WERI-Rb-1 (cell line): ENCODE measurements at places on chromosomes 5 and 9.
A peak's percentile ranks its signal among the peaks of the same experiment; 100 is the strongest.

GRCh38 chr5:117337064-117337749, 762.6 kb upstream of the SEMA6A start:
- DNase-seq: no peak

GRCh38 chr5:68747521-68747920, 346.3 kb upstream of the SLC30A5 start:
- no peak for DNase-seq

GRCh38 chr5:73419117-73419464, 29.5 kb downstream of the FOXD1 start:
- DNase-seq: no peak

DNA sequence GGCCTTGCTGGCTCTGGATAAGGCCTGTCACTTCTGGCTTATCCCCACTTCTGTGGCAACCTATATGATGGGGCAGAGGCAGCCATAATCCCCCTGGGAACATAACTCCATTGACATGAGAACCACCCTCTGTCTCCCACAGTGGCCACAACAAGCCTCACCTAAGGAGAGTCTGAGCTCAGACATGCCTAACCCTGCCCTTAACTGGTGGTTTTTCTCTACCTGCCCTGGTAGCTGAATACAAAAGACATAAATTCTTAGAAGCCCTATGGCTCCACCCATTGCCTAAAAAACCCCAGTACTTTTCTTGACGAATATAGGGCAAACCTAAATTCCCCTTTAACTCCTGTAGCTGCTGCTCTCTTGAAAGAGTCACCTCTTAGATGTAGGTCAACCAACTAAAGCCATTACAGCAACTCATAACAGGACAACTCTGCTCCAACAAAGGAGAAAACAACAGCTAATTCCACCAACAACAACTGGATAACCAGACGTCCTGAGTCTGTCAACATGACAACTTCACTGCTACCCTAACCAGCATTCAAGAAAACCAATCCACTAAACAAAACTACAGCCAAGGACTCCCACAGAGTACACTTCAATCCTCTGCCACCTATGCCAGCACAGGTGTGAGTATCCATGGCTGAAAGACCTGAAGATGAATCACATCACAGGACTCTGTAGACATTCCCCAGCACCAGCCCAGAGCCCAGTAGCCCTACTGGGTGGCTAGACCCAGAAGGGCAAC, 427.7 kb downstream of the PRELID2 start:
- no peak for DNase-seq

- no peak for DNase-seq
Observed at GRCh38 chr5:110105692-110106091, 416.0 kb downstream of the MAN2A1 start.

GRCh38 chr9:72139226-72139625, 10.0 kb upstream of the GDA start:
- DNase-seq: no peak

DNA sequence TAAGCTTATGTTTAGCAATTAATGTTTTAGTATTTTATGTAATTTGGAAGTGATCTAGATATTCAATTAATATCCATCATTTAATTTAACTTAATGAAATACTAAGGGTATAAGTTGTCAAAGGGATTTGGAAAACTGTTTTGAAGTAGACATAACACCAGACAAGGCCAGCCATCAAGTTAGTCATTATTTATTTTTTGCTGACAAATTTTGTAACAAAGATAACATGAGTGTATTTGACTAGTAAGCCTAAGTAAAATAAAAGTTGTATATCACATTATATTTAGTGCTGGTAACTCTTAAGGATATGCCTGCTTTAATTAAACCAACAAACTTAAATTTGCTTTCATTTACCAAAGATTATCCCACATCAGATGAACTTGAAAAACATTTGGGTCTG, 125.9 kb upstream of the TNFAIP8 start:
- DNase-seq: no peak

DNA sequence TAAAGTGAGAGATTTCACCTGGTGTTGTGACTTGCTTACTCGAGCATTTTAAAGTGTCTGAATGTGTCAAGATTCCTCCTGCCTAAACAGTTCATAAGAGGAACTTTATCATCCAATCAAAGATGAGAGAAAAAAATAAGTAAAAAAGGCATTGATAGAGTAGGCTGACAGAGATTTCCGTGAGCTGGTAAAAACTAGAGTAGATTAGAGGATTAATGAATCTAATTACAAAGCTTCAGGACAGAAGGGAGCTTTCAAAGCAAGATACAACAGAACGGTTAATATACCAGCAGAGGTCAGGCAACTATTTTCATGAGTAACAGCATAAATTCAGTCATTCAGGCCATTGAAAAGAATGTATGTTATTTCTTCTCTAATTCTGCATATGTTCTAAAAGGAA, 91.5 kb downstream of the ADAMTS6 start:
- no peak for DNase-seq

GRCh38 chr5:178590141-178590923, at the start of gene COL23A1:
COL23A1 (minus strand) TSS chr5:178590393.
- DNase-seq: peak; percentile 56

DNA sequence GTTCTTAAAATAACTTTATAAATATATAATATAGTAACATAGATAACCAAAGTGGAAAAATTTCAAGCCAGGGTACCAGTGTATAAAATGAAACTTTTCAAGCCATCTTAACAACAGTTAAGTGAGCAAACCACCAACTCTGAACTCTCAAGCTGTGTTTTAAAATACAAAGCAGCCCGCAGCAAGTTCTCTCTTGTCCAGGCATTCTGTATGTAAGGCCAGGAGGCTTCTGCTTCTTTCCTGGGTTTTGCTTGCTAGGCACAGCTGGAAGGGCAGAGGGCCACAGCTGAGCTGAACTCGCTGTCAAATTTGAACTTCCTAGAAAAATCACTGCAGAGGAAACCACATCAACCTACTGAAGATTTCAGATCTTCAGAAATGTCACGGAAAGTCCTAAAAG, 6.8 kb upstream of the CTNNAL1 start:
- DNase-seq: no peak

- no peak for DNase-seq
Observed at GRCh38 chr9:91116211-91116610, 245.5 kb downstream of the AUH start.

GRCh38 chr5:65072850-65073249, 304.1 kb downstream of the CWC27 start:
- peak; percentile 72 for DNase-seq

- DNase-seq: no peak
Observed at GRCh38 chr5:162929104-162929503, 508.3 kb upstream of the CCNG1 start.

GRCh38 chr5:26690511-26690910, 347.9 kb downstream of the CDH9 start:
- DNase-seq: no peak

DNA sequence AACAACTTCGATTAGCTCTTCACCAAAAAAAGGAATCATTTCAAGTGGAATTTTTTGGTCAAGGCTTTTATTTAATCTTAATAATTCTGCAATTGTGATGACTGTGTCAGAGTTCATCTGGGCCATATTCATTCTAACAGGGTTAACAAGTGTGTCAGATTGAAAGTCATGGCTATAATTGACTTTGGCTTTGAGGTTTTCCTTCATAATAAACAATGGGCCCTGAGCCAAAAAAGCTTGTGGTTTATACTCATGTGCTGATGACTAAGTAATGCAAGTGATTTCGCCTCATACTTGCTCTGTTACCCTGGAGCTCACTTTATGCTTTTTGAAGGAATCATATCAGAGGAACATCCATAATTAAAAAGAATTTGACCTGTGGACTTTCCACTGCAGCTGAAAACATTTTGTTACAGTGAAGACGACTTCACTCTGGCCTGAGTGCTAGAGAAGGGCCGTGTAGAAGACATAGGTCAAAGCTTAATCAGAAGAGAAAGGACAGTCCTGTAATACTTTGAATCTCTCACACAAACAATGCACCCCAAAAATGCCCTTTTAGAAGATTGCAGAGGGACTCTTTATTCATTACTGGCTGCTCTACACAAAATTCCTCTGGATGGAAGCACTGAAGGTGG, 101.7 kb downstream of the GDNF start:
- no peak for DNase-seq

GRCh38 chr9:38363589-38363925, 28.9 kb upstream of the ALDH1B1 start:
- no peak for DNase-seq

GRCh38 chr9:120926397-120926928, at the start of gene TRAF1:
TRAF1 (minus strand) TSS chr9:120926796; CDS start chr9:120926075, 721 bp downstream.
- no peak for DNase-seq

- no peak for DNase-seq
Observed at GRCh38 chr5:37888476-37888875, 48.6 kb upstream of the GDNF start.

GRCh38 chr5:32369542-32370155, 56.9 kb upstream of the MTMR12 start:
- no peak for DNase-seq

DNA sequence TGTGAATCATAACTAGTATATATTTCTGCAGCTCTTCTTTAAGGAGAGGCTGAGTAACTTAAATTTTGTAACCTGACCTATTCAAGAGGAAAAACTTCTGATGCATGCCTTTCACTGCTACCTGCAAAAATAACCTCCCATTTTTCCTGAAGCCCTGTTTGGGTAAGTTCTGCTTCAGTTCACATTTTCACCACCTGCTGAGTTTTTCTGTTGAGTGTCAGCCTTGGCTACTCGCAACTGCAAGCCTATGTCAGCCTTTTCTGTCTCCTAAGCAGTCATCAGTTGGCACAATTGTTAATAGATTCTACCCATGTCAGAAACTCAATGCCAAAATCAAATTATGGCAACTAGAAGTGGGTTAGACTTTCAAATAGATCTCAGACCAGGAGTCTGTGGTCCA, 8.2 kb upstream of the TNFAIP8 start:
- DNase-seq: no peak

- DNase-seq: no peak
Observed at GRCh38 chr9:35287987-35288632, 126.3 kb downstream of the UNC13B start.

- peak; percentile 16 for DNase-seq
Observed at GRCh38 chr5:29143266-29143665, 2050.2 kb upstream of the CDH6 start.

DNA sequence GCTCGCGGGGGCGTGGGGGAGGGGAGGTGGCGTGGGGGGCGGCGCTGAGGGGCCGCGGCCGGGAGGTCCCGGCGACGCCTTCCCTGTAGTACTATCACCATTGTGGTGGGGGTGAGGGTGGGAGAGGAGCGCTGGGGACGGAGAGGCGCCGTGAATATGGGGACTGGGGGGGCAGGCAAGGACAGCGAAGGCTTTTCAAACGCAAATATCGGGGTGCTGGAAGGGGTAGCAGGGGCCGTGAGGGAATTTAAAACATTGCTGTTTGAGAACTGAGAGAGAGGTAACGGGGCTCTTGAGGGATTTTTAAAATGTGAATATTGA, 427 bp downstream of the RBM27 start:
- DNase-seq: no peak

GRCh38 chr9:87685871-87686519, 39.9 kb upstream of the CTSL start:
- DNase-seq: no peak

GRCh38 chr5:84301535-84301934, 83.1 kb downstream of the EDIL3 start:
- DNase-seq: no peak

DNA sequence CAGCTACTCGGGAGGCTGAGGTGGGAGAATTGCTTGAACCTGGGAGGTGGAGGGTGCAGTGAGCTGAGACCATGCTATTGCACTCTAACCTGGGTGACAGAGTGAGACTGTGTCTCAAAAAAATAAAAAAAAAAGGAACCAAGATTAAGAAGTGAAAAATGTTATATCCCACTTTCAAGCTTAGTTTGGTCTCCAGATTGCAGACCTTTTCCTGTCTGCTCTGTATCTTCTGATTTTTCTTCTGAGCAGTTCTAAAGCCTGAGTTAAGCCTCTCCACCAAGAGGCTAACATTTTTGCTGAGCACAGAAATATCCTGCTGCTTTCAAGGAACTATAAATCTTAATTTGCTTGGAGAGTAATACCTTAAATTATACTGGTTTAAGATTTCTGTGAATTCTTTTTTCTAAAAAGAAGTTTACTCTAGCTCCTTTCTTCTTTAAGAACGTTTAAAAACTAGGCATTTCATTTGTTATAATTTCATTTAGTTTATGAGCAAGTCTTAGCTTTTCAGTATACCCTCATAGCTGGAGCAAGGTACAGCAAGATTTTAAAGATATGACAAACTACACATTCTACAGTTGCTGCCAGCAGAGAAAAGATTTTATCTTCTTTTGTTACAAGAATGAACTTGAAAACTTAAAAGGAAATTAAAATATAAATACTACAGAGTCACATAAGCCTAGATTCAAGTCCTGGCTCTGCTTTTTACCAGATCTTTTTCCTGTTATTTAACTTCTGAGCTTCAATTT, 55.0 kb downstream of the GARNL3 start:
- DNase-seq: no peak

GRCh38 chr5:180394031-180394636, 41.0 kb upstream of the GFPT2 start:
- no peak for DNase-seq

DNA sequence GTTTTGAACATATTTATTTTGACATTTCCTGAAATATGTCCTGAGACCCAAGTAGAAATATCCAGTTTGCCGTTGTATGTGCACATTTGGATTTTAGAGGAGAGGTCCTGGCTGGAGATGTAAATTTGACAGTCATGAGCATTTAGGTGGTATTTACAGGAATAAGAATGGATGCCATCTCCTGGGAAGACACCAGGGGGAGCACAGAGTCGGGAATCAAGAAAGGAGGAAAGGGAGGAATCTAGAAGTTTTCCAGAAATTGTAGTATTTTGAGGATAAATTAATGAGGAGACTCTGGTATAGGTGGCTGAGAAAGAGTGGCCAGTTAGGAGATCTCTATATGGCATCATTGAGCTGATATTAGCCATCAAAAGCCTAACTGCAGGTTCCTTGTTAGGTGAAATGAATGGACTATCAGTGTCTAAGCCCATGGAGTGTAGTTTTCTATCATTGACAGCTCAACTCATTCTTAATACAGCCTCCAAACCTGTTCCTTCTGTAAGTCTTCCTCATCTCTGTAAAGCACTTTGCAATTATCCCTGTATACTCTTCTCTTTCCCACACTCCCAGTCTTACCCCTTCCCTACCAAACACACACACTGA, 7.2 kb downstream of the GAPT start:
- peak; percentile 48 for DNase-seq

GRCh38 chr9:75051285-75051684, 23.2 kb upstream of the CARNMT1 start:
- no peak for DNase-seq

DNA sequence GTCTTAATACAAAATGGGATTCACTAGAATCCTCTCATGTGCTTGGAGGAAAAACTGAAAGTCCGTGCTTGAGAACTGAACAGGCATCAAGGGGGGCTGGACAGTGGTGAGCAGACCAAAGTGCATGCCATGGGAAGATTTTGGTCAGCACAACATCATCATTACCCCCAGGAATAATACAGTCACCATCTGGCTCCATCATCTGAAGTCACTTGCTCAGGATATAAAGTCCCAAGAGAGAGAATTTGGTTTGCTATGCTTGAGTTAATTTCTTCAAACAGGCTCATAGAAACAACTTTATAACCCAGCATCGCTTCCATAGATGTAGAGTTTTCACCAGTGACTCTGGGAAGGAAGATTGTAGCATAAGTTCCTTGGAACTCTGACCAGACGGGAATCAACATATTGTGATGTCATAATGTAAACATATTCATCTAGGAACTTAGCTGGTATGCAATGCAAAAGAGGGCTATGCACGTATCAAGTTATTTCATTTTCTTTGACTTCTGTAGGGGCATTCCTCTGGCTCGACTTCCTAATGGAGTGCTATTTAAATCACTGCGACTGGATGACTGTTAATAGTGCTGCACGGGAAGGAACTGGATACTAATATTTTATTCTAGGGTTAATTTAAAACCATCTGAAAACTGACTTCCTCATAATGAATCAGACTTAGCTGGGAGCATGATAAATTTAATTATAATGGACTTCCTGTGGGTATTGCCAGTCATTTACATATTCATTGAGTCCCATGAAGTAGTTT, 145.2 kb downstream of the MTRR start:
- DNase-seq: no peak
